Posterior vena cava (tissue), 2 donors: ENCODE measurements at places on chromosomes 3 and 15. TPM values are rescaled to one million over a fixed set of nuclear protein-coding genes. Genes with fewer than 3 reads are reported as not detected.

CHSY1 gene
- 48.6 TPM for total RNA-seq

ONECUT1 gene
- total RNA-seq = not detected

PCSK6 gene
- 9.2 TPM for total RNA-seq

AGBL1 gene
- not detected for total RNA-seq

MUC20 gene
- total RNA-seq = 9.4 TPM
